HS-27A (cell line): ENCODE measurements at places on chromosomes 12 and 14.

DNA sequence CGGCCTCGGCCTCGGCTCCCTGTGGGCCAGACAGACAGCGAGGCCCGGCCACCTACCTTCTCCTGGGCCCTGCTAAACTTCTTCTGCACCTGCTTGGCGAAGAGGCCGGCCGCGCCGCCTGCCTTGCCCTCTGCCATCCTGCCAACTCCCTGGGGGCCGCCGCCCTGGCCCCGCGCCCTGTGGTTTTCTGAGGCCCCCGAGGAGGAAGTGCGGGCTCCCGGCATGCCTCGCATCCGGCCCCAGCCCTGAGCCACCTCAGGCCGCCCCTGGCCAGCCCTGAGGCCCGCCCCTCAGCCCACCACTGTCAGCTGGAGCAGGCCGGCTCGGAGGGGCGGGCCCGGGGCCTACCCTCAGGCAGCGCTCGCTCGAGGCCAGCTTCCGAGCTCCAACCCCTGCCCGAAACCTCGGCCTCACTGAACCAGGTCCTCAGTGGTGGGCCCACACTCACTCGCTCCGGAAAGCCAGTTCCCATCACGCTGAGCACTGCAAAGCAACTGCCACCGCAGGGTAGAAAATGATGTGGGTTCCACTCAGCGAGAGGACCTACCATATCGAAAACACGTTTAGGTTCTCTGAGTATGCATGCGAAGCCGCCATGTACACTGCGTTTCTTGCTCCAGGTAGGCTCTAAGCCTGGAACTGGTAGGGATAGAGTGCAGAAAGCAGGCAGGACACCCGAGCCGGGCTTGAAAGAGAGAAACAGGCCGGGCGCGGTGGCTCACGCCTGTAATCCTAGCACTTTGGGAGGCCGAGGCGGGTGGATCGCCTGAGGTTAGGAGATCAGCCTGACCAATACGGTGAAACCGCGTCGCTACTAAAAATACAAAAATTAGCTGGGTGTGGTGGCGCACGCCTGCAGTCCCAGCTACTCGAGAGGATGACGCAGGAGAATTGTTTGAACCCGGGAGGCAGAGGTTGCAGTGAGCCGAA, at the start of gene BIN2:
Gene BIN2 (minus strand): TSS at position 209 of the 930 bp plus-strand sequence. CDS start 72 bp downstream, at position 137.
- DNase-seq = no peak

DNA sequence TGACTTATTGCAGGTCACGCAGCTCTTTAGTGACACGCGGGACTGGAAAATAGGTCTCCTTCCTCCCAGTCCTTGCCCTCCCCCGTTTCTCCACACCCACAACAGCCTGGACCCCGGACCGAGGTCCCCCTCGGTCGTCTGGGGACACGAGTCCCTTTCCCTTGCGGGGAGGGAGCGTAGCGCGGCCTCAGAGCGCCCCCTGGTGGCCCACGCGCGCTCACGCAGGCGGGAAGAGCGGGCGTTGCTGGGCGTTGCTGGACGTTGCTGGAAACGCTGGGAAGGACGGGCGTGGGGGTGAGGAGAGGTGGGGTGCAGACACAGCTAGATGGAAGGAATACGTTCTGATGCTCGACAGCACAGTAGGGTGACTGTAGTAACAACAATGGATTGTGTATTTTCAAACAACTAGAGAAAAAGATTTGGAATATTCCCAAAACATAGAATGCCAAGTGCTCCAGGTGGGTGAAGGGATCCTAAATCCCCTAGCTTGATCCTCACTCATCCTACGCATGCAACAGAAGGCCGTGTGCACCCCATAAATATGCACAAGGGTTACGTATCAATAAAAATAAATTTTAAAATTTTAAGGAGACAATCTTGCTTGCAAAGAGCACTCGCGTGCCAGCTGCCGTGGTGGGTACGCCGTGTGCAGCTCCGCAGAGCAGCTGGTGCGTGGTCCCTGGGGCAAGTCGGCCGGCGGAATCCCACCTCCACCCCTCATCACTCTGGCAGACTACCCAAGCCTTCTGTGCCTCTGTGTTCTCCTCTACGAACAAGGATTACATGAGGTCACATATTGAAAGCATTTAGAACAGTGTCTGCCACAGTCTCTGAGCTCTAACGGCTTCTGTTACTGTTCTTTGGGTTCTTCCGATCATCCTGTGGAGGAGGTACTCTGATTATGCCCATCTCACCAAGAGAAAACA, 87.4 kb downstream of the B4GALNT3 start:
- DNase-seq = peak; percentile 31

DNA sequence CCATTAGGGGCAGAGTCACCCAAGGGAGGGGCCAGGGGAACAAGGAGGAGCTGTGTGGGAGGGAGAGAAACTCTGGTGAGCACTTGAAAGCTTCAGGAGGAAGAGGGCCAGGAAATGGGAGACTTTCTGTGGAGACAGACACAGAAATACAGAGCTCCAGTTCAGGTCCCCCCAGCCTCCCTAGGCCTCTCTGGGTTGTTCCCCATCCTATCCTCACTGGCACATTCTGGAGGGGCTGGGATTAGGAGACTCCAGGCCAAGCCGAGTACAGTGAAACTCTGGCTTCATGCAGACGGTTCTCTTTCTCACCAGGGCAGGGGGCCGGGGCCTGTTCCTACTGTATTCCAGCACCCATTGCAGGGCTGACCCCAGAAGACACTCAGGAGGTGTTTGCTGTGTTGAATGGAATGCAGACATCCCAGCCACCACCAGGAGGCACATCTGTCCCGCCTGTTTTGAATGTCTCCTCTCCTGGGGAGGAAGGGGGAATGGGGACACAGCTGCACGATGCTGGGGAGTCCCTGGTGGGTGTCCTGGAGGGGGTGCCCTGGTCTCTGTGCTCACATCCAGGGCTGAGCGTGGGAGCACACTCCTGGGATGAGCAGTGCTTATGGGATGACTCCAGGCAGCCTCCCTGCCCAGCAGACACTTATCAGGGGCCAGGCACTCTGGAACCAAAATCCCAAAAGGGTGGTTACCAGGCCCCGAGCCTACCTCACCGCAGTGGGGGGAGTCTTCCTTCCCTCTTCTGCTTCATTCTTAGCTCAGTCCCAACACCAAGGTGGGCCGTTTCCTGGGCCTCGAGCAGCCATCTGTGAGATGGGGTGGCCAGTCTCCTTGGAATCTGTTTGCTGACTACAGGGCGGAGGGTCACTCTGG, 5.5 kb upstream of the KRT84 start:
- DNase-seq = no peak

GRCh38 chr12:18919871-18920511, 182.1 kb downstream of the CAPZA3 start:
- no peak for DNase-seq

DNA sequence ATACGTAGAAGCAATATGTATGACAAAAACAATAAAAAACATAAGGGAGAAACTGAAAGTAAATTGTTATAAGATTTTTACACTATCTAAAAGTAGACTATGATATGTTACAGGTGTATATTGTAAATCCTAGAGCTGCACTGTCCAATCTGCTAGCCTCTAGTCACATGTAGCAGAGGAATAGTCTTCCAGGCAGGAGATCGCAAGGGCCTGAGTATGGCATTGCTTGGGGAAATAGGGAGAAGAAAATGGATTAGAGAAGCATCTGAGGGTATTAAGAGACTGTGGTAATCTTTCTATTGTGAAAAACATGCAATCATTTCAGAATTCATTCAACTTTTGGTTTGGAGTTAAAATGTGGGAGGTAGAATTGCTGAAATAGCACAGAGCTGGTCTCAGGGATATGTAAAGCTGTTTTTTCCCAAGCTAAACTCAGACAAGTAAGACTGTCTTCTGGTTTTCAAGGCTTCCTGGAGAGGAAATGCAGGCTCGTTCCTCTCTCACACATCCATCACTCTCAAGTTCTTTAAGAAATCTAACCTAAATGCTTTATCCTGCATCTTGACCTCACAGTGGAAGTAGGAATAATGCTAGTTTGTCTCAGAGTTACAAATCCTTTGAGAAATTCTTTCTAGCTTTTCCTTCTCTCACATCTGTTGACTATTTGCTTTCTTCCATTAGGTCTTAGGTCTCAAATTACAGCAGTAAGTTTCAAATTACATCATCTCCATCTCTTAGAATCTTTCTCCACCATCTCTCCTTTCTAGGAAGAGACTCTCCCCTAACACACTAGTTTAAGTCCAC, 7.6 kb upstream of the CCDC184 start:
- DNase-seq = no peak

- DNase-seq = no peak
These were observed 35.7 kb downstream of the HNRNPC start for GRCh38 chr14:21233457-21234076.

- no peak for DNase-seq
These were observed 56.1 kb downstream of the FIGNL2 start for GRCh38 chr12:51792417-51792816.
